ENCODE measurements at places on chromosomes 3 and 15.

DNA sequence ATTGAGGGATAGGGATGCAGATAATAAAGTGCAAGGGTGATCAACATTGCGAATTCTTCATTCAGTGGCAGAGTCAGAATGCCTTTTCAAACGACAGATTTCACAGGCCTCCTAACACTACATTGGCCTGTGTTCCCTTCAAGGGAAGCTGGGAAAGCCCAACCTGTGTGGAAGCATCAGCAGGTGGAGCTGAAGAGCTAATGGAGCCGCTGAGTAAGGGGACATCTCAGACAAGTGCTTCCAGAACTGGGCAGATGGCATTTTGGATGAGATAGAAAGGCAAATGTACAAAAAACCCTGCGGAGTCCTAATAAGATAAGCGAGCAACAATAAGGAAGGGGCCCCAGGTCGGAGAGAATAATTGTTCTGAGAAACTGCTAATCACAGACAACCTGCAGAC lies 8.5 kb upstream of the SLC24A5 start:
- DNase-seq, result no peak

DNA sequence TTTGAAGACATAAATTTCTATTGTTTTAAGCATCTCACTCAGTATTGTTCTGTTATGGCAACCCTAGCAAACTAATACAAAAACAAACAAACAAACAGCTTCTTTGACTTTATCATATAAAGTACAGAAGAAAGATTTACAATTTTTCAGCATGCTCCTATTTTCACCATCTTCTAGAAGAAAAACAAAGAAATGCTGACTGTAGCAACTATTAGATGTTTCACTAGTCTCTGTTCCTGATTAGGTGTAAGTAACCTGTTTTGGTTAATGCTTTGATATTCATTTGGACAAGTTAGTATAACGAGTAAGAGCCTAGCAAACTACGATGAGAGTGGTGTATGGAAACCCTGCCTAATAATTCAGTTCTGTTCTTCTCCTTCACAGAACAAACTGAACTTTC lies 478.5 kb downstream of the NAALADL2 start:
- no peak for DNase-seq

GRCh38 chr3:137641879-137642704 lies 122.0 kb upstream of the SOX14 start:
- no peak for DNase-seq

DNA sequence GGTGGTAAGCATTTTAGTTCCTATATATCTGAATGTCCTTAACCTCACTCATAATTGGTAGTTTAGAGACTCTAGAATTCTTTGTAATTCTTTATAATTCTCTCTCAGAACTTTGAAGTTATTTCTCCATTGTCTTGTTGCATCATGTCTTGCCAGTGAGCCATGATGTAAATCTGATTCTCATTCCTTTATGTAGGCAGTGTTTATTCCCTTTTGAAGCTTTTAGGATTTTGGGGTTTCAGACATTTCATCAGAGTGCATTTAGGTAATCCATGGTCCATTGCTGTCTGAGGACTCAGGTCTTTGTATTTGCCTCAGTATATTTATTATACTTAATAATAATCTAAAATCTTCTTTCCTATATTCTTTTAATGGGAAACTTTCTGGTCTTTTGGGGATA lies 20.6 kb downstream of the CMC1 start:
- DNase-seq, result no peak

- DNase-seq, result no peak
Observed at GRCh38 chr15:34490417-34491193, 53.0 kb upstream of the GOLGA8A start.

DNA sequence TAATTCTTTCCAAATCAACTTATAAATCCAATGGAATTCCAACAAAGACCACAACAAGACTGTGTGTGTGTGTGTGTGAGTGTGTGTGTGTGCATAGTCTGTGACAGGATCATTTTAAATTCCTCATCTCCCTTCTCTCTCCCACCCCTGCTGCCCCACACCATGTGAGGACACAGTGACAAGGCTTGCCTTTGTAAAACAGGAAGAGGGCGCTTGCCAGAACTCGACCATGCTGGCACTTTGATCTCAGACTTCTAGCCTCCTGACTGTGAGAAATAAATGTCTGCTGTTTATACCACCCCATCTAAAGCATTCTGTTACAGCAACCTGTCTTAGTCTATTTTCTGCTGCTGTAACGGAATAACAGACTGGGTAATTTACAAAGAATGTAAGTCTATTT lies 99.1 kb downstream of the NSMCE3 start:
- DNase-seq, result no peak

- no peak for DNase-seq
Observed at GRCh38 chr3:154034797-154035330, 86.3 kb upstream of the ARHGEF26 start.

- no peak for DNase-seq
Observed at GRCh38 chr15:26873846-26874245, 7.0 kb downstream of the GABRA5 start.

DNA sequence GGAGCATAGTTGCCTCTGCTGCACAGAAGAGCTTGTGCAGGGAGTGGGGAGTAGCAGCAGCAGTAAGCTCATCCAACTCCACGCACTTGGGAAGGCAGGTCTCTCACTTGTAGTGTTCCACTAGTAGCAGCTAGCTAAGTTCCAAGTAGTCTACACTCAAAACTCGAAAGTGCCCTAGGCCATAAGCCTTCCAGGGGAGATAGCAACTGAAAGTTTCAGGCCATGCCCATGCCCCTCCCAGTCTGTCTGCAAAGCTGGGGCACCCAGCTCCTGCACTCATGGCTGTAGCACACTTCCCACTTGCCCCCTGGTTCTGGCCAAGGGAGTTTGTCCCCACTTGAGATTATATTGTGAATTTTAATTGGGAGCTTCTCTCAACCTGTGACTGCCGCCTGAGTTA lies 57.5 kb downstream of the MFSD1 start:
- no peak for DNase-seq

GRCh38 chr15:65772930-65773329 lies 19.2 kb downstream of the DENND4A start:
- DNase-seq, result no peak

GRCh38 chr3:149965278-149965677 lies 5.4 kb downstream of the PFN2 start:
- DNase-seq, result no peak

DNA sequence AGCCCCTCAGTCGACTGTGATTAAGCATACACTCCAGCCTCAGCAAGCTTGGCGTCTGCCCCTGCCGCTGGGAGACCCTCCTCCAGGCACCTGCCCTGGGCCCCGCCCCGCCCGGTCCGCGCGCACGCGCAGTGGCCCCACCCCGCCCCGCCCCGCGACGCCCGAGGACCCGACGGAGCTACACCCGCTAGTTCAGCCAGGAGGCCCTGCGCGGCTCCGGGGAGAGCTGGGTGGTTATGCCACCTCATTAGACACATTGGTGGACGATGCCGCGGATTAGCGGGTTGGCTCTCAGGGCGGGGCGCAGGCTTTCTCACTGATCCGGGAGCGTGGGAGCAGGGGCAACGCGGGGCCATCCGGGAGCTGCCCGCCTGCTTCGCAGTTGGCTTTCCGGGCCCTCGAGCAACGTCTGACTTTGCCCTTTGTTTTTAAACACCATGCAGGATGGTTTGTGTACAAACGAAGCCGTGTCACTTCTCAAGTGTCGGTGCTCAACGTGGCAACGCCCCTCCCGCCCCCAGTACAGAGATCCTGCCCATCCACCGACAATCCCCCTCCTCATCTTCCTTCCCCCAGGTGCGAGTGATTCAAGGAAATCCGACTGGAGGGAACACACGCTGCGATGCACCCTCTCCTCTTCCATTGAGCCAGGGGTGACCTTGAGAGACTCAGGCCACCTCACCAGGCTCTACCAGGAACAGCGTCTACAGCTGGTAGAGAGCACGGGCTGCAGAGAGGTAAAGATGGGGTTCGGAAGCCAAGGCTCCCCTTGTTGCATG lies 109.3 kb downstream of the SHQ1 start:
- DNase-seq, result peak; percentile 45

DNA sequence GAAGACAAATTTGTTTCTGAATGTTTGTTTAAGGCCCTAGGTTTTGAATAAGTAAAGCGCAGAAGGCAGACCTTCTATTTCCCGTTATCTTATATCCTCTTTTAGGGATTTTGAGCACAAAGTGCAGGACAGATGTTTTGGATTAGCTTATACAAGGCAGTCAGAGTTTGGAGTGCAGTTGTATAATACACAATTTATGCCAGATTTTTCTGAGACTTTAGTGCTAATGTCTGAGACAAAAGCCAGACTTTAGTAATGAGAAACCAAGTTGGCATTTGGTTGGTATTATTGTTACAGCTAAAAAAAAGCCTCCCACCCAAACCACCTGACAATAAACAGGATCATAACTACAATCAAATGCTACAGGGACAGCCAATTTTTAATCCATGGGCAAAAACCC lies 309.9 kb upstream of the SATB1 start:
- DNase-seq, result no peak

DNA sequence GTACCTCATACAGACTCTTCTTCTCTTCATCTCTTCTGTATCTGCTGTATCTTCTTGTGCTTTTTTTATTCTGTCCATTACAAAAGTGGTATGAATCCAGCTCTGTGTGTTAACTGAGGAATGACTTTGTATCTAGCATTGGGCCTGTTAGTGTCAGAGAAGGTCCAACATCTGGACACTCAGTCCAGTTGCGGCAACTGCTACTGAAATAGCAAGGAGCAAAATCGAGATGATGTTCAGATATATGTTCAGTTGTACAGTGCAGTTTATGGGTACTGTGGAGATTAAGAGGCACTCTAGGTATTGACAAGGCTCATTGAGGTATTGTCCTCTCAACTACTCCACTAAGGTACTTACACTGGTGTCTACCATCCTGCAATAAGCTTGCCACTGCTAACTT lies 42.6 kb downstream of the KLHDC8B start:
- DNase-seq, result no peak

DNA sequence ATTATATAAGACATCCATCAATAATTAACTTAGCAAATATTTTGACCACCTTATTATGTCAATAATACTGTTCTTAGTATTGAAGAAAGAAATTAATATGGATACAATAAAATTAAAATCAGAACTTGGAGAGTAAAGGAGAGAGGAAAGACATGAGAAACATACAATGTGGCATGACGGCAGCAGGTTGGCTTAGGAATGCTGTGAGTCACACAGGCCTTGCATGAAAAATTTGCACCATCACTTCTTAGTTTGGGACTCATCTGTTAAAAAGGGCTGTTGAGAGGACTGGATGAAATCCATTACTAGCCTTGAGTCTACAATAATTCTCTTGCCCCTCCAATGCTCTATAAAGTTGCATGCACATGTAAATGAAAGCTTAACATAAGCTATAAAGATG lies 880.8 kb downstream of the ROBO1 start:
- no peak for DNase-seq

DNA sequence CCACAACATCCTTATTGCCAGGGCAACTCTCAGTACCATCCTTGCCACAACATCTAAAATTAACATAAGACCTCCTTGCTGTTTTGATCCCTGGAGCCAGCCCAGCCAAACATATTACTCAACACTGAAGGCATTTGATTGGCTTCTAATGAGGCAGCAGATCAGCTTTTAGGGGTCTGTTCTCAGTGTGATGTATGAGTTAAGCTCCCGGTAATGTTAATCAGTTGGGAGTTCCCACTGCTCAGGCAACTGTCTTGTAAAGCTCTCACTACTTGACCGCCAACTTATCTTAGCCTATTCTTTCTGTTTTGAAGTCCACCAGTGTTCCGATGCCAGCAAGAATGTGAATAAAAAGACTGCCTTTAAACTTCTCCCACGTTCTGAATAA lies 158.9 kb downstream of the FOXB1 start:
- DNase-seq, result no peak

GRCh38 chr3:16513141-16514020 lies at the start of gene RFTN1:
Gene RFTN1, minus strand, starts transcription at chr3:16513699. Its CDS starts 19,830 bp downstream, at chr3:16493869.
- DNase-seq, result peak; percentile 17

- DNase-seq, result no peak
Observed at GRCh38 chr3:172106989-172107388, 67.6 kb downstream of the FNDC3B start.

- DNase-seq, result no peak
Observed at GRCh38 chr15:83164111-83164770, 43.4 kb downstream of the HDGFL3 start.

DNA sequence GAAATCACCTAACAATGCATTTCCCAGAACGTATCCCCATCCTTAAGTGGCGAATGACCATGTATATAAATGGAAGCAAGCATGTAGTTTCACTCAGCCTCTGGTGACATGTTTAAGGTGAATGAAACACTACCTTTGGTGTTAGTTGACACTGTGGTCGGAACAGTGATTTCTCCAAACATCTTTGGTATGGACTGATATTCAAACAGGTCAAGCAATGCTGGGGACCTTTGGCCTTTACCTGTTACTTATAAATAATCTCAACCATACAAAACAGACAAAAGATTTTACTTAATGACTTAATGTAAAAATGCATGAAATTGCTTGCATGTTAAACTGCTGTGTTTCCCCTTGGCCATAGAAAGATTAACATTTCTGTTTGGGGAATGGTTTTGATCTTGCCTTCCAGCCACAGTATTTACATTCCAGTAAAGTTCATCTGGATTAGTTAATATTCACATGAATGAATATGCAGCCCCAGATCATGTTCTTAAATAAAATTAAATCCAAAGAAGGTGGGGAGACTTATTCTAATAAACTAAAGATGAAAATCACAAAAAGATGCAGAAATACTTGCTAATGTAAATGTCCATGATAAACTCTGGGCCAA lies 74.4 kb upstream of the HES1 start:
- no peak for DNase-seq

DNA sequence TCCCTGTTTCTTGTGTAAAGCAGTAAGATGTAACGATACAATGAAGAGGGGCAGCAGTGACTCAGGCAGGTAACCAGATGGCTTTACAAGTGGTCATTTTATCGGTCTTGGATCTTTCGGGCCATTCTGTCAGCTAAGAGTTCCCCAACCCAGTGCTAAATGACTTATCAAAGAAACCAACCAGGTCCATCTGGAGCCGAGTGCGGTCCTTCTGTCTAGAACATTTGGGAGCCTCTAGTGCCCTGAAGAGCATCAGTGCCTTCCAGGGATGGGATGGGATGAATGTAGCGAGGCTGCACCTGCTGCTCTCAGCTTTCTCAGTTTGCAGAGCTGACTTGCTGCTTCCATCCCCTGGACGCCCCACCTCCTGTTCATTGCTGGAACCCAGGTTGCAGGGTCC lies 131.7 kb upstream of the AGBL1 start:
- DNase-seq, result no peak

DNA sequence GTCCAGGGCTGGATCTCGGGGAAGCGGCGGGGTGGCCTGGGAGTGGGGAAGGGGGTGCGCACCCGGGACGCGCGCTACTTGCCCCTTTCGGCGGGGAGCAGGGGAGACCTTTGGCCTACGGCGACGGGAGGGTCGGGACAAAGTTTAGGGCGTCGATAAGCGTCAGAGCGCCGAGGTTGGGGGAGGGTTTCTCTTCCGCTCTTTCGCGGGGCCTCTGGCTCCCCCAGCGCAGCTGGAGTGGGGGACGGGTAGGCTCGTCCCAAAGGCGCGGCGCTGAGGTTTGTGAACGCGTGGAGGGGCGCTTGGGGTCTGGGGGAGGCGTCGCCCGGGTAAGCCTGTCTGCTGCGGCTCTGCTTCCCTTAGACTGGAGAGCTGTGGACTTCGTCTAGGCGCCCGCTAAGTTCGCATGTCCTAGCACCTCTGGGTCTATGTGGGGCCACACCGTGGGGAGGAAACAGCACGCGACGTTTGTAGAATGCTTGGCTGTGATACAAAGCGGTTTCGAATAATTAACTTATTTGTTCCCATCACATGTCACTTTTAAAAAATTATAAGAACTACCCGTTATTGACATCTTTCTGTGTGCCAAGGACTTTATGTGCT lies 527 bp downstream of the B2M start:
- peak; percentile 42 for DNase-seq

- no peak for DNase-seq
Observed at GRCh38 chr3:171871392-171872274, 28.5 kb downstream of the TMEM212 start.

- no peak for DNase-seq
Observed at GRCh38 chr15:99283717-99284116, 32.4 kb downstream of the LRRC28 start.

All from activated naive CD4-positive, alpha-beta T cell (primary cell).